ENCODE measurements at places on chromosomes 3 and 15. TPM values are rescaled to one million over a fixed set of nuclear protein-coding genes. Genes with fewer than 3 reads are reported as not detected.
A peak's percentile ranks its signal among the peaks of the same experiment; 100 is the strongest.

DNA sequence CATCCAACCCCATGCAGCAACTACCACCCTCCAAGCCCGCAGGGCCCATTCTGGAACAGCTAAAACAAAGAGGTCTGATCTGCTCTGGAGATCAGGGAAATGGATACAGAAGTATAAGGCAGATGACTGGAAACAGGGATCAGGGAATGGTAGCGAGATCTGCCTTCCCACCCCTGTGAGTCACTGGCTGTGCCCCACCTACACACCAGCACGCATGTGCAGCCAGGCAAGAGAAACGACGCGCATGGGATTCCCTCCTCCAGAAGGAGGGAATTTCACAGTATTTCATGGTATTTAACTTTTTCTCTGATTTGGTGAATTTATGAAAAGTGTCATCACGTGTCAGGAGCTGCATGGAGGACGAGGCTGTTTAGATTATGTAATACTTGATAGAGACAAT is 116.7 kb downstream of the ARRDC4 start:
- DNase-seq = no peak

- DNase-seq = peak; percentile 52
Observed at GRCh38 chr3:53845103-53845880, 927 bp downstream of the CHDH start.

GUCA1C gene
- not detected for total RNA-seq

WDR53 gene
- 6.1 TPM for total RNA-seq

Measured in breast epithelium (tissue), 4 donors.